Stimulated activated naive B cell treated with anti-CD40 and anti-IgM and Interleukin-4, amounts not matched to agents 10 μg/mL and 1 μg/mL and 100 μg/mL, for 72 hours (primary cell): ENCODE measurements at places on chromosomes 12 and 14.

DNA sequence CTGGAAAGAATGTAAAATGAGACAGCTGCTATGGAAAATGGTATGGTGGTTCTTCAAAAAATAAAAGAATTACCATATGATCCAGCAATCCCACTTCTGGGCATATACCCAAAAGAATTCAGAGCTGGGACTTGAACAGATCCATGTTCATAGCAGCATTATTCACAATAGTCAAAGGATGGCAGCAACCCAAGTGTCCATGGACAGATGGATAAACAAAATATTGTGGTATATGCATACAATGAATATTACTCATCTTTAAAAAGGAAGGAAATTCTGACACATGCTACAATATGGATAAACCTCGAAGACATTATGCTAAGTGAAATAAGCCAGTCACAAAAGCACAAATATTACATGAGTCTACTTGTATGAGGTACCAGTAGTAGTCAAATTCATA lies 9.1 kb downstream of the RAB2B start:
- H3K27me3 ChIP-seq = no peaks in the 10 kb centered on the region
- H3K4me3 ChIP-seq = no peak overlapping the region
- no peak for DNase-seq
- peaks cover 42% of the 10 kb centered on the region for H3K36me3 ChIP-seq

- no peaks in the 10 kb centered on the region for H3K27me3 ChIP-seq
- no peaks in the 10 kb centered on the region for H3K4me1 ChIP-seq
- H3K4me3 ChIP-seq = no peak overlapping the region
- no peaks in the 10 kb centered on the region for H3K36me3 ChIP-seq
Measured at GRCh38 chr12:9096563-9097176, 19.0 kb downstream of the A2M start.

DNA sequence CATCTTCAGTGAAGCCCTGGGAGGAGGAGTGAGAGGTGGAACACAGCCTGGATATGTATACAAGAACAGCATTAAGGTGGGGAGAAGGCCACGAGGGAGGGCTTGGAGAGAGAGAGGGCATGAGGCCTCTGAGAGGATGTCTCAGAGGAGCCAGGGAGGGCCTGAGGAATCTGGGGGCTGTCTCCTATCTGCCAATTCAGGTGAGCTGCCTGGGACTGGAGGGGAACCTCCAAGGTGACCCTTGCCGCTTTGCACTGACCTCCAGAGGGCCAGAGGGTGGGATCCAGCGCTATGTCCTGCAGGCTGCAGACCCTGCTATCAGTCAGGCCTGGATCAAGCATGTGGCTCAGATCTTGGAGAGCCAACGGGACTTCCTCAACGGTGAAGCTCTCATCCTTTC lies 4.4 kb downstream of the ARHGEF25 start:
- no peak for DNase-seq
- H3K36me3 ChIP-seq = no peaks in the 10 kb centered on the region
- H3K27me3 ChIP-seq = peaks cover 68% of the 10 kb centered on the region
- H3K27ac ChIP-seq = no peak overlapping the region
- no peak overlapping the region for H3K4me3 ChIP-seq
- H3K4me1 ChIP-seq = peaks cover 60% of the 10 kb centered on the region

- no peaks in the 10 kb centered on the region for H3K27me3 ChIP-seq
- H3K4me3 ChIP-seq = no peak overlapping the region
- no peaks in the 10 kb centered on the region for H3K36me3 ChIP-seq
- DNase-seq = no peak
- H3K4me1 ChIP-seq = no peaks in the 10 kb centered on the region
Measured at GRCh38 chr14:33282331-33283230, 343.9 kb downstream of the NPAS3 start.

GRCh38 chr12:94602024-94602423 lies 48.3 kb downstream of the TMCC3 start:
- no peak overlapping the region for H3K27ac ChIP-seq
- H3K4me3 ChIP-seq = no peak overlapping the region
- no peak for DNase-seq
- peaks cover 8% of the 10 kb centered on the region for H3K36me3 ChIP-seq
- no peaks in the 10 kb centered on the region for H3K27me3 ChIP-seq
- peaks cover 2% of the 10 kb centered on the region for H3K4me1 ChIP-seq

DNA sequence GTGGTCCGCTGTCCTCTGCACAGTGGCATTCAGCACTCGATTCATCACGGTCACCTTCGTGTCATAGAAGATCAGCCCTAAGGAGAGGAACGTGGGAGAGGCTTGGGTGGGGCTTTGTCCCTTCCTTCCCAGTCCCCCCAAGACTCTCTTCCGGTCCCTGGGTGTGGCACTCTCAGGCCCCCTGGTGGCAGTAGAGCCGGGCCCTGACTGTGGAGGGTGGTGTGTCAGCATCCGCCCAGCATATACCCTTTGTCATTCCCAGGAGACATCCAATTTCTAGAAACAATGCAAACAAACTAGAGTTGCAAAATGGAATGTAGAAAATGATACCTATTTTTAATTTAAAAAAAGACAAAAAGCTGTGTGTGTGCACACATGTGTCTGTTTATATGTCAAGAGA lies 45.0 kb downstream of the TRAFD1 start:
- peak overlapping the region; percentile 77 for H3K27ac ChIP-seq
- DNase-seq = no peak
- no peaks in the 10 kb centered on the region for H3K27me3 ChIP-seq
- H3K36me3 ChIP-seq = peaks cover 35% of the 10 kb centered on the region
- H3K4me3 ChIP-seq = no peak overlapping the region

GRCh38 chr12:106342397-106343213 lies 14.9 kb upstream of the POLR3B start:
- H3K27me3 ChIP-seq = no peaks in the 10 kb centered on the region
- DNase-seq = no peak
- peaks cover 33% of the 10 kb centered on the region for H3K36me3 ChIP-seq
- no peaks in the 10 kb centered on the region for H3K4me1 ChIP-seq
- no peak overlapping the region for H3K4me3 ChIP-seq

DNA sequence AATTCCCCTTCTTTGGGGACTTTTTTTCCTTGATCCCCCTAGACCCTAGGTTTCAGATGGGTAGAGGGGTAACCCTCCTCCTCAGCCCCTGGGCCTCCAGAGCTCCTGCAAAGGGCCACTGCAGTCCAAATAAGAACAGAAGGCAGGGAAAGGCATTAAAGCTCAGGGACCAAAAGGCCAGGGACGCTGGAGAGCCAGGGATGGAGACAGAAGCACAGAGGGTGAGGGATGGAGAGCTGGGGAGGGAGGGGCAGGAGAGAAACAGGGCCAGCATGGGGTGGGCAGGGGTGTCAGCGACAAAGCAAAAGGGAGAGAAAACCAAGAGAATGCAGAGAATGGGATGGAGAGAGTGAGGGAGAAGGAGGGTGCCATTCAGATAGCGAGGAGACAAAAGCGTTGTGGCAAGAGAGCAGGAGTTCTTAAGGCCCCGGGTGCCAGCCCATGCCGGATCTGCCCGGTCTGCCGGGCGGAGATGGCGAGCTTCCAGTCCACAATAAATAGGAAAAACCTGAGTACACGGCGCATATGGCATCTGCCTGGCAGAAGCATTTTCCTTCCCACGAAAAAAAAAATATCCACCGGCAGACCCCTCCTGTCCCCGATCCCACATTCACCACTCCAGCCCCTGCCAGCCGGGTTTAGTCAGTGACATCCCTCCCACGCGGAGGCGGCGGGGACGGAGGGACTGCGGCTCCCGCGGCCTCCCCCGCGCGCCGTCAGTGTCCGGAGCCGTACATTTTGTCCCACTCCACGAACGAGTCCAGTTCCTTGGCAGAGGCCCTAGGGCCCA lies 28.6 kb downstream of the FIGNL2 start:
- H3K27me3 ChIP-seq = peaks cover 26% of the 10 kb centered on the region
- DNase-seq = no peak
- no peaks in the 10 kb centered on the region for H3K36me3 ChIP-seq
- H3K27ac ChIP-seq = peak overlapping the region; percentile 4
- H3K4me1 ChIP-seq = peaks cover 23% of the 10 kb centered on the region
- peak overlapping the region; percentile 79 for H3K4me3 ChIP-seq

DNA sequence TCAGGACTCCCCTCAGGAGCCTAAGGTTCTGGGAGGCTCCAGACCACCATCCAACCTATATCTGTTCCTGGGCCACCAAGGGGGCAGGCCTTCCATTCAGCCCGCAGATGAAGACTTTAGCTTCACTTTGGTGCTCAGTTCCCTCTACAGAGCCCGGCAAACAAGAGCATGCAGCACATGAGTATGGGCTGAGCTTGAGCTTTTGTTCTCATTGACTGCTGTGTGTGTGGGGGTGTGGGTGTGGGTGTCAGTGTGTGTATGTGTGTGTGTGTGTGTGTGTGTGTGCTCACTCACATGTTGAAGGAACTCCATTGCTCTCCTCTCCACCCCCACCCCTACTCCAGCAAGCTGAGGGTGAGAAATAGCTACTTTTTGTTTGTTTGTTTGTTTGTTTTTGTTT lies 219.1 kb downstream of the ZFP36L1 start:
- H3K4me1 ChIP-seq = peaks cover 29% of the 10 kb centered on the region
- H3K36me3 ChIP-seq = peaks cover 5% of the 10 kb centered on the region
- no peak for DNase-seq
- no peak overlapping the region for H3K27ac ChIP-seq
- no peak overlapping the region for H3K4me3 ChIP-seq
- no peaks in the 10 kb centered on the region for H3K27me3 ChIP-seq

GRCh38 chr12:48084066-48084465 lies 21.8 kb downstream of the SENP1 start:
- peaks cover 6% of the 10 kb centered on the region for H3K4me1 ChIP-seq
- H3K4me3 ChIP-seq = no peak overlapping the region
- peaks cover 25% of the 10 kb centered on the region for H3K36me3 ChIP-seq
- no peaks in the 10 kb centered on the region for H3K27me3 ChIP-seq

- H3K4me3 ChIP-seq = no peak overlapping the region
- H3K36me3 ChIP-seq = no peaks in the 10 kb centered on the region
- peaks cover 26% of the 10 kb centered on the region for H3K27me3 ChIP-seq
- H3K27ac ChIP-seq = no peak overlapping the region
Measured at GRCh38 chr12:118986050-118986449, 4.7 kb downstream of the SRRM4 start.

GRCh38 chr12:70271025-70271424 lies 27.8 kb downstream of the CNOT2 start:
- peaks cover 13% of the 10 kb centered on the region for H3K36me3 ChIP-seq
- H3K4me3 ChIP-seq = no peak overlapping the region
- H3K27ac ChIP-seq = no peak overlapping the region
- no peaks in the 10 kb centered on the region for H3K27me3 ChIP-seq
- no peak for DNase-seq

DNA sequence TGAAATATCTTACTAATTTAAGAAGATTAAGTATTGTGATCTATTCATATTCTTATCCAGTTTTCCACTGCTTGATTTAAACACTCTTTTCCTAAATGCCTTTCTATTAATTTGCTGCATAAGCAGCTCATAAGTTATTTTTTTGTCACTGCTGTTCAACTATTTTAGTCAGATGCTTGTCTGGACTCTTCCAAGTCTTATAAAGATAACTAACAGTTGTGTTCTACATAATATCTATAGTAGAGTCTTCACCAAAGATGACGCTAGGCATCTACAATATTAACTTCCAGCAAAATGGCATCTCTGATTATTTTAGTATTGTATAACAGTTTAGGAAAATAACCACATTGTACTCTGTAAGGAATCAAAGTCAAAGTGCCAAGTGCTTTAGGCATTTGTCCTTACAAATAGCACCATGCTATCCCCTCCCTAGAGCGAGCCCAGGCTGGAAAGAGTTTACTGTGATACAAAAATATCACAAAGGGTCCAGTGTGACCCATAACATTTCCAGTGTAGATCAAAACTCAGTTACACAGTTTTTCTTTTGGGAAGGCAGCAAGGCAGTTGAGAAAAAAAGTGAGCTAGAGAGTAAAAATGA lies 98.2 kb downstream of the DENND5B start:
- H3K27ac ChIP-seq = no peak overlapping the region
- no peak for DNase-seq
- peaks cover 22% of the 10 kb centered on the region for H3K36me3 ChIP-seq
- H3K27me3 ChIP-seq = no peaks in the 10 kb centered on the region
- peaks cover 14% of the 10 kb centered on the region for H3K4me1 ChIP-seq
- H3K4me3 ChIP-seq = no peak overlapping the region

GRCh38 chr12:13764748-13765147 lies 216.7 kb downstream of the GRIN2B start:
- no peaks in the 10 kb centered on the region for H3K4me1 ChIP-seq
- peaks cover 9% of the 10 kb centered on the region for H3K27me3 ChIP-seq
- DNase-seq = no peak
- H3K36me3 ChIP-seq = no peaks in the 10 kb centered on the region

DNA sequence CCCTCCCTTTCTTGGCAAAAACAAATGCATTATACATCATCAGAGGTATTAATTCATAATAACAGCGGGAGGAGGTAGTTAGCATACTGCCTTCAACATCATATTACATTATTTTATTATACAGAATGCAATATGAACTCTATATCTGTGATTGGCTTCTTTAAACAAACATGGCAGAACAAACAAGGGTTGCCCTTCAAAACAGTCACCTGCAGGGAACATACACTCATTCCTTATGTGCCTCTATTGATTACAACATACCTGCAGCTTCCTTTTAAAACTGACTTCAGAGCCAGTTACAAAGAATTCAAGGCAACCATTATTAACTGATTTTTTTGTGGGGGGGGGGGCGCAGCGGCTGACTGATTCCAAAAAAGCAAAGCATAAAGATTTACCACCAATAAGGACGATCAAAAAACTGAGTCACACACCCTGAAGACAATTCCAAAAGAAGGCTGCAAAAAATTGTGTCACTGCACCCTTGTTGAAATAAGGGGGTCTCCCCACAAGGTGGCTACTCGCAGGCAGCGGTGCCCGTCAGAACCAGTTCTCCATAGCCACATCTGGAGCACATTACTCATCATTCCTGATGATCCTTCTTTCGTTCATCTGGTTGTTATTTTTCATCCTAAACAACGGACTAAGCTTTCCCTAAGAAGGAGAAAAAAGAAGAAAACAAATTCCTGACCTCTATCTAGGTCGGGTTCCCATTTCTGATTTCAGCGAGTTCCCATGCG lies 51.8 kb downstream of the SMUG1 start:
- peaks cover 84% of the 10 kb centered on the region for H3K27me3 ChIP-seq
- H3K4me1 ChIP-seq = no peaks in the 10 kb centered on the region
- no peak overlapping the region for H3K4me3 ChIP-seq
- no peak for DNase-seq

DNA sequence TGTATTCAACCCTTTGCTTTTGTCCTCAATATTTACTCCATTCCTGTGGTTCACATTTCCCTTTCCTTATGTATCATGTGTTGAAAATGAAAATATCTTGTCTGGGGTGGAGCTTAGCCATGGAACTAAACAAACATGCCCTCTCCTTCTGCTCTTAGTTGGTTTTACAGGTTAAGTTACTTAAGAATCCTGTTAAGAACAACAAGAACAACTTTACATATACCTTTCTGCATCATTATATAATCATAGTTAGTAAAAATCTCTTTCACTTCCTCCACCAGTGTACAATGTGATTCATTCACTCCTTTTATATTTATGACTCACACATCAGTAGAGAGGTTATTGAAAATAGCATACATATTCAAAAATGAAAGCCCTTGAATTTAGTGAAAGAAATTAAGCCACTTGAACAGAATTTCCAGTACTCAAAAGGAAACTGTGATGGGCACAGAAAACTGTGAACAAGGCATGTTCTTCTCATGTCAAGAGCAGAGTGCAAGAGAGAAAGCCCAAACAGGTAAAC lies 307.7 kb downstream of the CCDC91 start:
- DNase-seq = no peak
- H3K4me3 ChIP-seq = no peak overlapping the region
- no peaks in the 10 kb centered on the region for H3K27me3 ChIP-seq
- H3K36me3 ChIP-seq = peaks cover 14% of the 10 kb centered on the region
- H3K4me1 ChIP-seq = peaks cover 12% of the 10 kb centered on the region

GRCh38 chr14:60249321-60250256 lies 568 bp downstream of the PPM1A start:
- DNase-seq = peak; percentile 59
- H3K36me3 ChIP-seq = peaks cover 8% of the 10 kb centered on the region
- peak overlapping the region; percentile 96 for H3K4me3 ChIP-seq
